Ureter (tissue), 1 donor: ENCODE measurements at places on chromosomes 12 and 14. TPM values are rescaled to one million over a fixed set of nuclear protein-coding genes. Genes with fewer than 3 reads are reported as not detected.

The SAV1 gene
- 27.4 TPM for total RNA-seq

The RNASE8 gene
- not detected for total RNA-seq

GRCh38 chr14:81222126-81222525, 1.4 kb upstream of the GTF2A1 start:
- DNase-seq, result no peak

DNA sequence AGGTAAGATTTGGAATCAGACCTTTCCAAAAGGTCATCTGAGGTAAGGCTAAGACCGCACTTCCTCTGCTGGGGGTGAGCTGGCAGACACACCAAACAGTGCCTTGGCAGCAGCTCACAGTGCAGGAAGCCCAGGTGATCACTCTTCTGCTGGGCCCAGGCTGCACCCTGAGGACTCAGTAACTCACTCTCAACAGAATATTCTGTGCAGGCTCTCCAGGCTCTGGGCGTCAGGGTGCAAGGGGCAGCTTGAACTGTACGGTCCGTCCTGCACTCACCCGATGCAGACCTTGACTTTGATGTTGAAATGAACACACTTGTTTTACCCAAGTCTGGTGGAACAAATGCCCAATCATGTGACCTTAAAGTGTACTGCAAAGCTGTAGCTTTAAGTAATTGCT, 6.0 kb downstream of the ALKBH2 start:
- DNase-seq, result no peak

DNA sequence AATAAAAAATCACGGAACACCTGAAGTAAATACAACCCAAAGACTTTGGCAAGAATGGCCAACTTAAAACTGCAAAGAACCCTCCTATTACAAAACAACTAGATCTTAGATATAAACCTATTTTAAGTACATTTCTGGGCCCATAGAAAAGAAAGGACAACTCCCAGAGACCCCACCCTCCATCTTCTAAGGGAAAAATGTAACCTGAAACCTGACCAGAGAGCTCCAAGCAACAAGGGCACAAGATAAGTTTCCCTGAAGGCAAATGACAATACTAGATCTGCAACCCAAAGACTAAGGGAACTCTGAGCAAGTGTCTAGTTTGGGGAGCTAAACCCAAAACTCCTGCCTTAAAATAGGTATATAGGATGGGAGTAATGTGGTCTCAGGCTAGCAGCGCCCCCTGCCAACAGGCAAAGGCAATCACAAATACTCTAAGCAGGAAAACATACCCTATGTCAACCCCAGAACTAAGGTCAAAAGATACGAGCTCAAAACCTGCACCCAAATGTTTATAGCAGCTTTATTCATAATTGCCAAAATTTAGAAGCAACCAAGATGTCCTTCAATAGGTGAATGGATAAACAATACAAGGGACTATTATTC, 218.9 kb downstream of the ITPR2 start:
- no peak for DNase-seq

DNA sequence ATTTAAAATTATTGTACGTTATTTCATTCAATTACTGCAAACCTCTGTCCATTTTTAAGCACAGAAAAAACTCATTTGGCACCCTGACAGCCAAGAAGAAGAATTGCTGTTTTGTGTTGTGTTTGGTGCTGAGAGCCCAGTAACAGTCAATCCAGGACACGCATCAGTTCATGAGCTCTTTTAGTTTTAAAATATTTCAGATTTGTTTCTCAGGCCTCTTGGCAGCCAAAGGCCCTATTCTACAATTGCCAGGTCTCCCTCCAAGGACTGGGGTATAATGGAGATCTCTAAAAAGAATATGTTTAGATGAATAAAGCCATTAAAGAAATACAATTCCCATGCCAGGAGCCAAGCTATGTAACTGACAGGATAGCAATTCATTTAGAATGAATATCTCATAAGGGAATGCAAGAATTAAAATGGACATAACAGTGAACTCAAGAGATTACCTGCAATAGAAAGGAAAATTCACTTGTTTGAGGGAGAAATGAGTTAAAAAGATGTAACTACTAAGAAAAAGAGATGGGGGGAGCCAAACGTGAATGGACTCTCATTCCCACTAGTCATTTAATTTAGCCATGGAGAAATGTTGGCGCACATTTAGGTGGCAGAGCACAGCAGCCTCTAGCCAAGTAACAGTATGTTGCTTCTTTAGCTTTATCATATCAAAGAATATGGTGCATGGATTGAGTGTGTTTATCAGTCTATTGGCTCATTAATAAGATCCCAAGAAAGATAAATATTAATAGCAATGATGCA, 140.6 kb upstream of the PELI2 start:
- no peak for DNase-seq

DNA sequence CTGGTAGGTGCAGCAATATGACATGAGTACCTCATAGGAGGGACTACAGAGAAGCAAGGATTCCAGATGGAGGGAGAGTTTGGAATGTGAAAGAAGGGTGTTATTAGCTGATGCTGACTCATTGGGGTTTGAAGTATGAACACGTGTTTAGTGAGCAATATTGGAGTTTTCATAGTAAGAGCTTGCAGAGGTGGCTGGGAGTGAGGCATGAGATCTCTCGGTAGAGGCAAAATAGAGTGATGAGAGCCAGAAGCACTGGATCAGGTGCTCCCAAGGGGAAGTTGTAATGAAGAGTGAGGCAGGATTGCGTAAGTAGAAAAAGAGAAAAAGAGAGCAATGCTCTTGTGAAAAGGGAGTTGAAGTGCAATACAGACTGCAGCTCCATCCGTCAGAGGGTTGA, 42.1 kb downstream of the MGST1 start:
- no peak for DNase-seq

DNA sequence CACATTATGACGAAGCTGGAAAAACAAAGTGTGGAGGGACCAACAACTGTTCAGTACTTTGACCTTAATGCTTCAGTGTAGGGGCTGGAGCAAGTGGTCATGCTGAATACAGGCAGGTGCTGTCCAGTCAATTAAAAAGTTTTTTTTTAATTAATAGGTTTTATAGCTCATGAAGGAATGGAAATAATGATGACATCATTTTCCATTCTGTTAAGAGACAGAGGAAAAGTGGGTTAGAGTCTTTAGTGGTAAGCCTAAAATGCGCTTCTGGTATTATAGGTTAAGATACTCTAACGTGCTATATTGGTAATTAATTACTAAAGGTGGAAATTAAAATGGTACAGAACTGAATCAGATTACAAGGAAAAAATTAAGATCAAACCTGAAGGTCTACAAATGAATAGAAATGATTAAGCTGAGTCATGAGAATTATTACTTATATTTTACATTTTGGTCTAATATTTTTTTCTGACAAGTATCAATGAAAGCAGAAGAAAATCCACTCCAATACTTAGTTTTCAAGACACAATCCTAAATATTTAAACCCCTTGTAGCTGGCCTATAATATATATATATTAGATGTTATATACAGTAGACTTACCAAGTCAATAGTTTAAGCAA, 15.6 kb downstream of the KLHDC2 start:
- DNase-seq, result no peak

DNA sequence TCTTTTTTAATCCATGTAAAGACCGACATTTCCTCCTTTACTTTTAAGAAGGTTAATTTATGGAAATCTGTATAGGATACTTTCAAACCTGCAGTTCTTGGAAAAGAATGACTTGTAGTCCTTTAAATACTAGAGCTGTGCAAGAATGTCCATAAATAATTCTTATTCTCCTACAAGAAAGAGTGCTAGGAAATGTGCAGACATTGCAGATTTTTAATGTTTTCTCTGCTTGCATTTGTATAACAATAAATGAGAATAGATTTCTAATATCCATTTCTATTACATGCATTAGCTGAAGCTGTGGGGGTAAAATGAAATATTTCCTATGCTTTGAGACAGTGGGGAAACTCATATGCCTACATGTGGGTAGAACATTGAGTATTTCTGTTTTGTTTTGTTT, 607.2 kb upstream of the NOVA1 start:
- no peak for DNase-seq

DNA sequence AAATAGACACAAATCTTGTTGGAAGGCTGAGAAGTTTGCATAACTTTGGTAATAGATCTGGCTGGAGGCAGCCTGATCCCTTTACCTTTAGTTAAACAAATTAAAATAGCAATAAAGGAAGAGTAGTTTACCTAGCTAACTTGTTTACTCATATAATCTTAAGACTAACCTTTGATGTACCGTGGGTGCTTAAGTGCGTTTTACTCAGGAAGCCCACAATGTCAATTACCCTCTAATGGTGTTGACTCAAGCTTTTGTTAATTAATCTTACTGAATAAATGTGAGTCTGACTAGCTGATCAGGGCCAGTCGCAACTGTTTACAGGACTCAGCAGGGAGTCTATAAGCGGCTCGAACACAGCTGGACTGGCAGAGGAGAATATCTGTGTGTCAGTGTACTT, 51.5 kb downstream of the FAR2 start:
- DNase-seq, result no peak

DNA sequence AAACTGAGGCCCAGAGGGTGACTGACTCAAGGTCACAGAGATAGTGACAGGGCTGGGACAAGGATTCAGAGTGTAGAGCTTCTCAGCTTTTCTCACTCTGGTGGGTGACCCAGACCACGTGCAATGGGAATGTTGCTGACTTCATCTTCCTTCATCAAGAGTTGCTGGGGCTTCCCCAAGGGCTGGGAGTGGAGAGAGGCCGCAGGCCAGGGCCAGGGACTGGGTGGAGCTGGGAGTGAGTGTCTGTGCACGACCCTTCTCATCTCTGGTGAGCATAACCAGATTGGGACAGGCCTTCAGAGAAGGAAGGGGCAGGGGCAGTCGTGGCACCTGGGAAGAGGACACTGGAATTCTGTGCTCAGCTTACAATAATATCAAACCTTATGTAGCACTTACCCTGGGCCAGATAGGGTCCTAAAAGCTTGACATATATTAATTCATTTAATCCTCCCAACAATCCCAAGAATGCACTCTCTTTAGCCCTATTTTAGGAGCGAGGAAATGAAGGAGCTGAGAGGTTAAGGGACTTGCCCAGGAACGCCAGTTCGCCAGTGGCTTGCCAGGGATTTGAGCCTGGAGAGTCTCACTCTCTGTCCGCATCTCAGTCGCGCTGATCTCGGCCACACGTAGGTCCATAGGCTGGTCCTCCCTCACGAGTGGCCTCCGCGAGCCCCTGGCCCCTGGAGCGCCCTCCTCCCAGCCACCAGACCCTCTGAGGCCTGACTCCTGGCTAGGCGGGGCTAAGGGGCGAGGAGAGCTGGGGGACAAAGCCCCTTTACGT, 15.8 kb downstream of the KRT18 start:
- DNase-seq, result no peak

DNA sequence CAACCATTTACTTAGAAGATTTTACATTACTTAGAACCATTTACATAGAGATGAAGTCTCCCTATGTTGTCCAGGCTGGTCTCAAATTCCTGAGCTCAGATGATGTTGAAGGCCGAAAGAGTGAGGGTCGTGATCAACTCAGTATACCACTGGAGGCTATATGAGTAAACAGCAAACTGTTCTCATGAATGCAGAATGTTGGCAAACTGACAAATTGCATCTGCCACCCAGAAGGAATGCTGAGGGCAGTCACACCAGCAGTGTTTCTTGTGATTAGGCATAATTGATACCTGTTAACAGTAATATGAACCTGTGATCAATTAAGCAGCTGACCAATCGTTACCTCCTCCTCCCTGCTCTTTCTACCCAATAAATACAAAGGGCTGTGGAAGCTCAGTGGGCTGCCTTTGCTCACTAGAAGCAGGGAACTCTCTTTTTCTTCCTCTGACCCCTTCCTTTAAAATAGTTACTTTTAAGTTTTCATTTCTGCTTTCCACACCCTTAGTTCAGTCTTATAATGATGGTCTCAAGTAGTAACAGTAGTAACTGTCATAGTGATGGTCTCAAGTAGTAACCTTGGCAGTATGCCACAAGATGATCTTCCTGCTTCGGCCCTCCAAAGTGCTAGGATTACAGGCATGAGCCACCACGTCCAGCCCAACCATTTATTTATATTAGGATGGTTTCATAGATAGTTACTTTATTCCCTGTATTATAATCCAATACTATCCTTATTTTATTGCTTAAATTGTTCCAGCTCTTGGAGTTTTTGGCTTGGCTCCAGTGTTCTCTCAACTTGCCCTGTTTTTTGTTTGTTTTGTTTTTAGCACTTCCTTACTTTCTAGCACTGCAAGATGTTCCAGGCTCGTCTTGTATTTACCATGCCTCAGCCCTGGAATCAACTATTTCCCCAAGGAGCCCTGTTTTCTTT, 25.8 kb downstream of the LIMA1 start:
- no peak for DNase-seq

The NTN4 gene
- total RNA-seq, result 97.7 TPM

DNA sequence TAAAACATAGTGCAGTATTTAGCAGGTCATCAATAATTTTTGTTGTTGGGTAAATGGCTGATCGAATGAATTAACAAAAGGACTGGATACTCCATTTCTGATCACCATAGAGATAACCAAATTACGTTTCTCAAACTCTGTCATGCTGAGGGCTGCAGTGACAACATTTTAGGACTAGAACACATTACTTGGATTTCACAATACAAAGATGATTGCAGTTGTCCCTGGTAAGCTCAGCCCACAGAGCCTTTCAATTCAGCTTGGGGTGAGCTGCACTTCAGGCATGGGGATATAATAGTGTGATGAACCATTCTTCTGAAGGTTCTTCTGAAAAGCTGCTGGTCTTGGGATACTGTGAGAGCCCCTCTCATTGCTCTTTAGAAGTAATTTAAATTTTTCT, 74.3 kb downstream of the FAR2 start:
- DNase-seq, result no peak

DNA sequence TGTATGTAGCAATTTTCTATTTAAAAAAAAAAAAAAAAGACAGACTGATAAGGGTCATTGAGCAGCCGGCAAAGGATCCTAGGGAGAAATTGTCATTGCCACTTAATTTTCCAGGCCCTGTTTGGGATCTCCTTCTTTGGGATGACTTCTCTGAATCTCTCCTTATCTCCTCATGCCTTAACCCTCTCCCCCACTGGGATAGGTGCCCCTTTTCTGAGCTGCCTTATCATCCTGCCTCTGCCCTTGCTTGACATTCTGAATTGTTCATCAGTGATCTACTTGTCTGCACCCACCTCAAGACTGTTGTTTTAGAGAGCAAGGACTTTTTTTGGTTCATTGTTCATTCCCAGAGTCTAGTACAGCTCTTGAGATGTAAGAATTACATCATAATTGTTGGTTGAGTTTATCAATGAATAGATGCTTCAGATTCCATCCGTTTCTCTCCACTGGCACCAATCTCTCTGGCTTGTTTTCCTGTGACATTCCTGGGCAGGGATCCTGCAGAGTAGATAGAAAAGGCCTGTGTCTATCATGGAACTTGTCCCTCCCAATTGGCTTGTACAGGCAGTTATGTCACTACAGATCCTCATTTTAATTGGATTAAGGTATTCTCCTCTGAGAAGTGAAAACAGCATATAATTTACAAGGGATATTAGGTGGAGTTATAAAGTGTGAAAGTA, 42.6 kb downstream of the SOCS2 start:
- no peak for DNase-seq

The C12orf50 gene
- 0.10 TPM for total RNA-seq

DNA sequence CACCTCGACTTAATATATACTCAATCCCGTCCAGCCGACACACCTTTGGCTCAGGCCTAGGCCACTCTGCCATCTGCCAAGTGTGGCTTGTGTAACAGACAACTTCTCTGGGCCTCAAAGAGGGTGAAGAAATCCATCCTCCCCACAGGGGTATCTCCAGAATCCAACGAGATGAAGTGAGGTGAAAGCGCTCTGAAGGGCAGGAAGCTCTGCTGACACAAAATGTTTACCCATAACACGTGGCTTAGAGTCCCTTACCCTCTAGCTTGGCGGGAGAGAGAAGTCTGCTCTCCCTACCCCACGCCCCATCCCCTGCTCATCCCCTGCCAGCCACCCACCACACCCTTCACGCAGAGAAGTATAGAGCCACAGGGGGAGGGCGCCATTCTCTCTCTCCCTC, 13.0 kb downstream of the ZBTB39 start:
- DNase-seq, result no peak

- no peak for DNase-seq
These were observed 3.8 kb downstream of the CLECL1 start for GRCh38 chr12:9729082-9729481.

The LTBR gene
- 167 TPM for total RNA-seq
